ENCODE measurements at places on chromosomes 12 and 14. TPM values are rescaled to one million over a fixed set of nuclear protein-coding genes. Genes with fewer than 3 reads are reported as not detected.
A peak's percentile ranks its signal among the peaks of the same experiment; 100 is the strongest.

DNA sequence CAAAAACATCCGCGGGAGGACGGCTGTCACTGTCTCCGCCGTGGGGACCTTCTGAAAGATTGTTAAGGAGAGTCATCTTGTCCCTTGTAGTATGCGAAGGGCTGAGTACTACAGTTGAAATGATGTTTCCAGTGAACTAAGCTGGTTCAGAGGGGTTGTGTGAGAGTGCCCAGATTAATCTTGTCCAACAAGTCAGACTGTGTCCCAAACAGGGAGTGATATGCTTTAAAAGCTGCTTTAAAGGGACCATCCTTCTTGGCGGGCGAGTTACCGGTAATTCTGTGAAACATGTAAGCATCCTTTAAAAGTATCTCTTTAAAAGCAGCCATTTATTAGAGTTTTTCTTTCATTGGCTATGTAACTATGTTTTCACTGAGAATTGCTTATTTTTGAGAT, 1.1 kb downstream of the WDR20 start:
- DNase-seq: no peak
- H3K4me3 ChIP-seq: peak overlapping the region; percentile 96
- H3K27ac ChIP-seq: peak overlapping the region; percentile 88

ARHGEF40 gene
- total RNA-seq: 1.2 TPM

CCDC196 gene
- total RNA-seq: not detected

DNA sequence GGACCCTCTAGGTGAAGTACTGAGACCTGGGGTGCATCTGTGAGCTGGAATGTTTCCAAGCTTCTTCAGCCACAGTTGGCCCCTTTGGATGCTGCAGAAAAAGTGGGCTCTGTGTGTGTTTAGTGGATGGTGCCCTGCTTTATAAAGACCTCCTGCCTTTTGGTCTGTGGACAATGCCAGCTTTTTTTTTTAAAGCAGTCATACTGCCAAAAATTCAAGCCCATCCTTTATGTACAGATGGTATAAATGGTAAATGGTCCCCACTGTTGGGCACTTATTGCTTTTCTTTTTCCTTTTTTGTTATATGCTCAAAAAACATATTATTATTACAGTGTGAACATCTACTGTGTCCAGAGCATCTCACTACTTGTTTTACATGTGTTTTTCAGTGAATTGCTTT, 81.1 kb downstream of the SMOC1 start:
- H3K27ac ChIP-seq: no peak overlapping the region
- H3K4me1 ChIP-seq: no peaks in the 10 kb centered on the region
- no peak for DNase-seq
- no peaks in the 10 kb centered on the region for H3K36me3 ChIP-seq
- H3K4me3 ChIP-seq: no peak overlapping the region

GRCh38 chr14:71061458-71061857, 154.2 kb downstream of the PCNX1 start:
- peaks cover 79% of the 10 kb centered on the region for H3K36me3 ChIP-seq
- H3K27ac ChIP-seq: no peak overlapping the region
- no peak for DNase-seq

- H3K27me3 ChIP-seq: no peaks in the 10 kb centered on the region
- no peak overlapping the region for H3K4me3 ChIP-seq
- H3K4me1 ChIP-seq: peaks cover 33% of the 10 kb centered on the region
These were observed 35.7 kb upstream of the GZMB start for GRCh38 chr14:24669651-24670050.

- peaks cover 21% of the 10 kb centered on the region for H3K4me1 ChIP-seq
- no peak for DNase-seq
- H3K27me3 ChIP-seq: no peaks in the 10 kb centered on the region
- no peaks in the 10 kb centered on the region for H3K36me3 ChIP-seq
- no peak overlapping the region for H3K27ac ChIP-seq
- H3K4me3 ChIP-seq: no peak overlapping the region
These were observed 6.1 kb downstream of the ATP2B1 start for GRCh38 chr12:89702503-89702902.

GRCh38 chr14:105336477-105337287, 22.1 kb downstream of the PACS2 start:
- H3K4me1 ChIP-seq: peaks cover 17% of the 10 kb centered on the region
- H3K27me3 ChIP-seq: no peaks in the 10 kb centered on the region
- no peak for DNase-seq
- H3K27ac ChIP-seq: no peak overlapping the region
- peaks cover 3% of the 10 kb centered on the region for H3K36me3 ChIP-seq

- peaks cover 21% of the 10 kb centered on the region for H3K4me1 ChIP-seq
- H3K4me3 ChIP-seq: peak overlapping the region; percentile 75
- H3K36me3 ChIP-seq: peaks cover 25% of the 10 kb centered on the region
- no peak for DNase-seq
- H3K27me3 ChIP-seq: no peaks in the 10 kb centered on the region
These were observed 770 bp downstream of the ABHD4 start for GRCh38 chr14:22598896-22599244.

Measured in CD4-positive, alpha-beta T cell (primary cell).